Activated T-cell treated with anti-CD3 and anti-CD28 coated beads, Interleukin-2, amount 50 U/mL, for 72 hours (primary cell): ENCODE measurements at places on chromosomes 2 and 18. TPM values are rescaled to one million over a fixed set of nuclear protein-coding genes. Genes with fewer than 3 reads are reported as not detected.

The BOLL gene
- 0.10 TPM for total RNA-seq

The GAL3ST2 gene
- total RNA-seq = 0.53 TPM

The ASXL3 gene
- total RNA-seq = not detected

The CXCR1 gene
- not detected for total RNA-seq

The MC4R gene
- not detected for total RNA-seq

The STAT1 gene
- total RNA-seq = 563 TPM

GRCh38 chr2:11642972-11643371 is 27.0 kb downstream of the NTSR2 start:
- H3K4me1 ChIP-seq = no peaks in the 10 kb centered on the region
- no peak overlapping the region for H3K27ac ChIP-seq
- H3K4me3 ChIP-seq = no peak overlapping the region
- H3K36me3 ChIP-seq = no peaks in the 10 kb centered on the region
- DNase-seq = no peak

DNA sequence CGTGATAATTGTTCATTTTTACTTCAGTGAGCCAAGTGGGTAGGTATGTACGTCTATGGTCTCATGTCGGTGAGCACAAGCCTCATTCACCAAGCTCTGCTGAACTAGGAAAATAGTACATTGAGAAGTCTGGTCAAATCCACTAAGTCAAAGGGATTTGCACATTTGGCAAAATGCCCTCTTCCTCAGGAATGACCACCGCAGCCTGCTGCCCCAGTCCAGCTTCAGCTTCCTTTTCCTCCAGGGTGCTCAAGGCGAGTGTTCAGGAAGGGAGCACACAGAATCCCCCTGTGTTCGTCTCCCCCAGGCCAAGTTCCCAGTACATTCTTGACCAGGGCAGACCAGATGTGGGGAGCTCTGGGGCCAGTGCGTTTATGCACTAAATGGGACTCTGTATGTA is 23.0 kb downstream of the TCF7L1 start:
- H3K27me3 ChIP-seq = peaks cover 11% of the 10 kb centered on the region
- no peaks in the 10 kb centered on the region for H3K36me3 ChIP-seq
- H3K4me3 ChIP-seq = no peak overlapping the region
- DNase-seq = no peak
- no peaks in the 10 kb centered on the region for H3K4me1 ChIP-seq
- H3K27ac ChIP-seq = no peak overlapping the region

GRCh38 chr2:80517316-80517715 is 212.8 kb upstream of the LRRTM1 start:
- no peaks in the 10 kb centered on the region for H3K4me1 ChIP-seq
- DNase-seq = no peak
- no peaks in the 10 kb centered on the region for H3K27me3 ChIP-seq
- H3K4me3 ChIP-seq = no peak overlapping the region
- no peaks in the 10 kb centered on the region for H3K36me3 ChIP-seq

DNA sequence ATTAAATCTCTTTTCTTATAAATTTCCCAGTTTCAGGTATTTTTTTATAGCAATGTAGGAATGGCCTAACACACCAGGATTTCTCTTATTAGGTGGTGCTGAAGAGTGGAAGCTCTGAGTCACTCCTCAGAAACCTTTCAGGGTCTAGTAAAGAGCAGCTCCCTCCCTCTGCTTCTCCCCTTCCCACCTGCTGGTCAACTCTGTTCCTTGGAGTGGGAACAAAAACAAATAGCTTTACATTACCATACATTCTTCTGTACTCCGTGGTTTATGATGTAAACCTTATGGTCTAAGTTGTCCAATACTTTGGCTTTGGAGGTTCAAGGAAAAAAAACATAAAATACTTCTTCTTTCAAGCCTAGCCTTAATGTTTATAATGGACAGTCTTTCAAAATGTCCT is 2.7 kb upstream of the IL1R1 start:
- H3K36me3 ChIP-seq = peaks cover 30% of the 10 kb centered on the region
- peak overlapping the region; percentile 18 for H3K4me3 ChIP-seq
- no peak overlapping the region for H3K27ac ChIP-seq
- H3K27me3 ChIP-seq = peaks cover 24% of the 10 kb centered on the region
- DNase-seq = no peak

GRCh38 chr2:70977605-70978205 is 725 bp upstream of the ANKRD53 start:
- DNase-seq = no peak
- no peaks in the 10 kb centered on the region for H3K36me3 ChIP-seq
- H3K27me3 ChIP-seq = no peaks in the 10 kb centered on the region
- H3K4me3 ChIP-seq = peak overlapping the region; percentile 92

DNA sequence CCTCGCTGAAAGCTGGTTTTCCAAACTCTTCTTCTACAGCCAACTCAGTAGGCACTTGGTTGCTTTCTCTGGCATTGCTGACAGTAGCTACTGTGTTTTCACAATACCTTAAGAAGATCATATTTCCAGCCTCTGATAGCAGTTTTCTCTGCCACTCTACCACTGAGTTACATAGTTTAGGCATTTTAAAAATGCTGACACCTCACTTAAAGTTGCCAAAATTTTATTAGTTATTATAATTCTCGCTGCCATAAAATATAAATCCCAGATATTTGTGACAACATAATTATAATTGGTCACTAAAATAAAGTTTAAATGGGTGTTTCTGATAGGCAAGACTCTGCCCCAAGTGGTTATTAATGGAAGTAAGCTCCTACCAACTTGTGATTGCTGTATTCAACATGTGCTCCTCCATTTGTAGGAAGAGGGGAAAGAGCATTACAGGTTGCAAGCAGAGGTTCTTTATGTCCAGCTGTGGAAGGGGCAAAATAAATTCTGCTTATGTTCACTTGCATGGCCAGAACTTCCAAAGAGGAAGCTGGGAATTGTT is 1202.8 kb downstream of the CNTNAP5 start:
- no peaks in the 10 kb centered on the region for H3K36me3 ChIP-seq
- H3K27ac ChIP-seq = no peak overlapping the region
- no peak for DNase-seq
- H3K4me1 ChIP-seq = no peaks in the 10 kb centered on the region

- H3K4me1 ChIP-seq = no peaks in the 10 kb centered on the region
- H3K36me3 ChIP-seq = no peaks in the 10 kb centered on the region
- H3K27ac ChIP-seq = no peak overlapping the region
- no peak for DNase-seq
- H3K27me3 ChIP-seq = no peaks in the 10 kb centered on the region
- H3K4me3 ChIP-seq = no peak overlapping the region
These were observed 517.0 kb downstream of the PTPRM start for GRCh38 chr18:8084160-8084559.

DNA sequence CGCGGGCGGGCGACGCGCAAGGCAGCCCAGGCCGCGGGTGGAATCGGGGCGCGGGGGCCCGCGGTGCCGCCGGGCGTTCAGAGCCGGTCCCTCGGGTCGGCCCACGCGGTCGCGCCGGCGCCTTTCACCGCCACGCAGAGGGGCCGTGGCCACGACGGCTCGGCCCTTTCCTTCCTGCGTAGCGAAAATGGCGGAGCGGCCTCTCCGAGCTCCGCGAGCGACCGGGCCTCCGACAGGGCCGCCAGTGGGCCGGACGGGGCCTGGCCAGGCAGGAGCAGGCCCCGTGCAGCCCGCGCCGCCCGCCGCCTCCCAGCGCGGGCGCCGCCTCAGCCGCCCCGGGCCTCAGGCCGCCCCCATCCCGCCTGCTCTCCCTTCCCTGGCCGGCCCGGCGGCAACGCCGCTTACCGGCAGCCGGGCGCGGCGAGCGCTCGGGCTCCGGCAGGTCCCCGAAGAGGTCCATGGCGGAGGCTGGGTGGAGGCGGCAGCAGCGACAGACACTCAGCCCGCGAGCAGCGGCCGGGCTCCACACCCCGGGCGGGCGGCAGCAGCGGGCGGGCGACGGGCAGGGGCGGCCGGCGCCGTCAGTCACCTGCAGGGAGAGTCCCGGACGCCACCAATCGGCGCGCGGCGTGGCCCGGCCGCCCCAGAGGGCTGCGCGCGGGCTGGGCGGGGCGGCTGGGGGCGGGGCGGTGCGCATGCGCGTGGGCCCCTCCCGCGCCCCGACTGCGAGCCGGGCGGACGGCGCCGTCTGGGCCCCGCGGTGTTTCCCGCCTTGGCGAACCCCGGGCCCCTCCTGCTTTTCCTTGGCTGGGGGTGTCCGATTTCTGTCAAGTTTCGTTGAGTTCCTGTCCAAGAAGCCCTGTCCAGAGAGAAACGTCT is at the start of gene ILKAP:
Gene ILKAP (minus strand): TSS at position 602 of the 879 bp plus-strand sequence. CDS start 142 bp downstream, at position 460.
- peaks cover 2% of the 10 kb centered on the region for H3K36me3 ChIP-seq
- DNase-seq = peak; percentile 94
- no peaks in the 10 kb centered on the region for H3K27me3 ChIP-seq
- H3K27ac ChIP-seq = peak within 1 kb of the TSS; percentile 83
- H3K4me1 ChIP-seq = peaks cover 48% of the 10 kb centered on the region
- H3K4me3 ChIP-seq = peak within 1 kb of the TSS; percentile 94

DNA sequence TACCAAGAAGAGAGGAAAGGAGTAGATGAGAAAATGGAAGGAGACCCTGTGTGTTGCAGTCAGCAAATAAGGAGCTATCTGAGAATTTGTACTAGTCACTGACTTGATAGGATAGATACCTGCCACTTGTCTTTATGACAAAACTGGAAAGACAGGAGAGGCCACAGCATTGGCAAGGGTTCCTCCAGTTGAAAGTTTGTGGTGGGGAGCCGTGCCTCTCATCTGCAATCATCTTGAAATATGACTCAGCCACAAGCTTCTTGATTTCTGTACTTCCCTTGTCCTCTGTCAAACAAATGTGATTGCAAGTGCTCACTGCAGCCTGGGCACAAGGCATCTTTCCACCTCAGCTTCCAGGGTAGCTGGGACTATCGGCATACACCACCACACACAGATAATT is 99.1 kb downstream of the GREB1L start:
- peaks cover 8% of the 10 kb centered on the region for H3K27me3 ChIP-seq
- no peak overlapping the region for H3K4me3 ChIP-seq
- no peaks in the 10 kb centered on the region for H3K36me3 ChIP-seq
